ENCODE measurements at places on chromosomes 12 and 14. TPM values are rescaled to one million over a fixed set of nuclear protein-coding genes. Genes with fewer than 3 reads are reported as not detected.

Gene SLC16A7
- 26.0 TPM for total RNA-seq

Gene SRGAP1
- total RNA-seq: 11.4 TPM

Gene GLT1D1
- 3.5 TPM for total RNA-seq

Gene CCDC197
- not detected for total RNA-seq

Gene GLS2
- 5.5 TPM for total RNA-seq

Data from upper lobe of right lung (tissue), 1 donor.